ENCODE measurements at places on chromosomes 4 and X. TPM values are rescaled to one million over a fixed set of nuclear protein-coding genes. Genes with fewer than 3 reads are reported as not detected.

GRCh38 chr4:48347282-48347921, 6.1 kb downstream of the SLAIN2 start:
- DNase-seq, result no peak

GRCh38 chr4:40918330-40918729, 168.6 kb downstream of the NSUN7 start:
- DNase-seq, result no peak

DNA sequence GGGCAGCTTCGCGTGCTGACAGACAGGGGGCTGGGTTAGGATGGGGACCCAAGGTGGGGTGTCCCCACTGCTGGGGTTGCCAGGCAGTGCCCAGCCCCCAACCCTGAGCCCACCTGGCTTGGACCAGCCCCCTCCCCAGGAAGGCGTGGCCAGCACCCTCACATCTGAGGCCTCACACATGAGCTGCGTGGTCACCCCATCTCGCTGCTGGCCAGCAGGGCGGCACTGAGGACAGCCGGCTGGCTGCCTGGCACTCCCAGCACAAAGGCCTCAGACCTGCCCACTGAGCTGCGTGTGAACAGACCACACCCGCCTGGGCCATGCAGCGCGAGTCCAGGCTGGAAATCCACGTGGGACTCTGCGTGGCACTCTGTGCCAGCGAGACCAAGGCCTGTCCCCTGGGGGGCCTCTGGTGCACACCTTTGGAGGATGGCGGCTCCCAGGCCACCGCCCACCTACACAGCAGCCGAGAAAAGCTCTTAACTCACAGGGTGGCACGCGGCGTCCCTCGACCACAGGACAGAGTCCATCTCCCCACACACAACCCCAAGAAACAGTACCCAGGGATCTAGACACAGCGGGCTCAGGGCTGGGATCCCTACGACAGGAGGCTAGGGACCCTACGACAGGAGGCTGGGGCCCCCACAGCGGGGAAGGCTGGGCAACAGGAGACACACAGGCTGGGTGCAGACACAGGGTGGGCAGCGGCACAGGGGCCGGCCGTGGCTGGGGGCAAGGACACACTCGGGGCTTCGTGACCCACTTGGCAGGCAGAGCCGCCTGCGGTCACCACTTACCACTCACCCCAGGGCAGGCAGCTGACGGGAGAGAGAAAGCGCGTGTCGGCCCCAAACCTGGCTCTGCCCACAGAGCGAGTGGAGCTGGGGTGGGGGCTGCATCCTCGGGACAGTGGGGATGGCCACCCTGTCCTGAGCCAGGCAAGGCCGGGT, 9.8 kb downstream of the DGKQ start:
- no peak for DNase-seq

GRCh38 chr4:120616-121015, 3.7 kb upstream of the ZNF718 start:
- DNase-seq, result no peak

GRCh38 chr4:107125496-107125895, 89.4 kb upstream of the DKK2 start:
- no peak for DNase-seq

- DNase-seq, result no peak
Observed at GRCh38 chr4:122707497-122707896, 25.0 kb upstream of the BBS12 start.

- peak; percentile 37 for DNase-seq
Observed at GRCh38 chr4:146333187-146333894, 119.0 kb downstream of the REELD1 start.

GRCh38 chr4:108473163-108473720, 147.1 kb upstream of the RPL34 start:
- no peak for DNase-seq

DNA sequence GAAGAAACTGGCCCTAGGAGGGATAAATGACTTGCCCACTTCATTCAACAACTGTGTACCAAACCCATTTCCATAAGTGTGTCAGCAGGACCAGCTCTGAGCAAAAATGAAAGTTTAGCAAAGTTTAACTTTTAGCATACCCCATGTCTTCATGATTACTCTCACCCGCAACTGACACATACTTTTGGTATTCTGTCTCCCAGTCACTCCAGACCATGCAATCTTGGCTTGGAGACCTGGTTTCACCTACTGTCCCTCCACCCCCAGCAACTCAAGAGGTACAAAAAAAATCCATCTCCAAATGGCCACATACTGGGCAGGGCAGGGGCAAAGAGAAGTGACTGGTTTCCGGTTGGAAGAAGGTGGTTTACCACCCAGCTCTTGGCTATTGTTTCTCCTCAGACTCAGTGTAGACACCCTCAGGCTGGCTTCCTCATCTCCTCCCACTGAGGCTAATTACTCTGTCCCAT, 79.8 kb downstream of the RLIM start:
- no peak for DNase-seq

DNA sequence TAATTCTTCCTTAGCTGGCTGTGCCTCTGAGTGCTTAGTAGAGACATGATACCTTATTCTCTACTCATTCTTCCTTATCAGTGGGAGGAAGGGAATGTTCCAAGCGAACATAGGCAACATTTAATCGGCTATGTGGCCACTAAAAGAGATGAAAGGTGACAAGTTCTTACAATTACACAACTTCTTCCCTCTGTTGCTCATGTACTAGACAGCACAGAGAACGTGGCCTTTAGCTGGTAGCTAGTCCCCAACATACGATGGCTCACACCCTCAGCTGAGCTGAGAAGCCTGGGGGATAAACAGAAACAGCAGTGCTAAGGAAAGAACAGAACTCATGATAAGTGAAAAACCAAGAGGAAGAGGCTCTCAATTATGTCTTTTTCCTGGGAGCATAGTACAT, 52.2 kb downstream of the APOO start:
- DNase-seq, result no peak

GRCh38 chrX:112197840-112198239, 115.3 kb upstream of the TRPC5 start:
- no peak for DNase-seq

DNA sequence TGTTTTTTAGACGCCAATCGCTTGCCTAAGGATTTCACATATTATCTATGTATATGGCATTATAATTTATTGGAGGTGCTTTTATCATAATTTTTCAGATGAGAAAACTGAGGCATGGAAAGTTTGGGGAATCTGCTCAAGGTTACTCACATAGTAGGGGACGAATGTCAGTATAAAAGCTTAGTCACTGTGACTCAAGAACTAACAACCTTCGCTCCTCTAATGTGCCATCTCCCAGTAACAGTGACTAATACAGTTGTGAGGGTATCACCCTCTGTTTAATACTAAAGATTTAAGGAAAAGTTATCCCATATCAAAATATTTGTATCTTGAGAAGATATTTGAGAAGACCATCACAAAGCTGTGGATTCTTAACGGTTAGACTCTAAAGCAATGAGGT, 353.1 kb upstream of the SPOCK3 start:
- DNase-seq, result no peak

- DNase-seq, result no peak
Observed at GRCh38 chr4:42750091-42750490, 93.2 kb upstream of the ATP8A1 start.

GRCh38 chrX:139831017-139831416, 101.8 kb downstream of the ATP11C start:
- DNase-seq, result no peak

GRCh38 chr4:137293281-137293680, 239.0 kb downstream of the PCDH18 start:
- no peak for DNase-seq

GRCh38 chrX:15686818-15687685, 22.4 kb upstream of the CLTRN start:
- no peak for DNase-seq

- DNase-seq, result peak; percentile 56
Observed at GRCh38 chr4:120156120-120156718, 89.6 kb upstream of the MAD2L1 start.

- DNase-seq, result no peak
Observed at GRCh38 chr4:80925293-80925692, 105.2 kb upstream of the BMP3 start.

GLRB gene
- 11.6 TPM for total RNA-seq

PABPC4L gene
- total RNA-seq, result 1.1 TPM

TRIM61 gene
- total RNA-seq, result 4.5 TPM

BEX3 gene
- total RNA-seq, result 164 TPM

NOX1 gene
- total RNA-seq, result not detected

CXCL11 gene
- total RNA-seq, result 0.07 TPM

USP17L18 gene
- not detected for total RNA-seq

SCFD2 gene
- 8.4 TPM for total RNA-seq

All from kidney epithelial cell (primary cell).